ENCODE measurements at places on chromosomes 1 and 21. TPM values are rescaled to one million over a fixed set of nuclear protein-coding genes. Genes with fewer than 3 reads are reported as not detected.

- no peak for DNase-seq
Observed at GRCh38 chr21:36992671-36993070, 13.8 kb upstream of the RIPPLY3 start.

ABCA4 gene
- polyA plus RNA-seq = 10.0 TPM

DNA sequence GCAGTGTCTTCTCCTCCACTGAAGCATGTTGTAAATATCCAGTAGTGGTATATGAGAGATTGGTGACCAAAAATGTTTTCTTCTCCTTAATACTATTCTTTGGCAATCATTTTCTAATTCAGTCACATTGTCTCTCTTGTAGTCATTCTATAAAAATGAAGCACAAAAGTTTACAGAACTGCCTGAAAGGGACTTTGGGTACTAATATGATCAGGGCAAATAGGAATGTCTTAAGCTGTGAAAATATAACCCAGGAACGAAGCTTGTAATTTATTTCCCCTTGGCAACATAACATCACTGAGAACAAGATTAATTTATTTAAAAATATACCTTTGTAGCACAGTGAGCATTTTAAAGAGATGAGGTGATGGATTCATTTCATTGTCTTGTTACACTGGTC lies 4.9 kb downstream of the B3GALT2 start:
- DNase-seq = no peak

NUF2 gene
- 29.9 TPM for polyA plus RNA-seq

DNA sequence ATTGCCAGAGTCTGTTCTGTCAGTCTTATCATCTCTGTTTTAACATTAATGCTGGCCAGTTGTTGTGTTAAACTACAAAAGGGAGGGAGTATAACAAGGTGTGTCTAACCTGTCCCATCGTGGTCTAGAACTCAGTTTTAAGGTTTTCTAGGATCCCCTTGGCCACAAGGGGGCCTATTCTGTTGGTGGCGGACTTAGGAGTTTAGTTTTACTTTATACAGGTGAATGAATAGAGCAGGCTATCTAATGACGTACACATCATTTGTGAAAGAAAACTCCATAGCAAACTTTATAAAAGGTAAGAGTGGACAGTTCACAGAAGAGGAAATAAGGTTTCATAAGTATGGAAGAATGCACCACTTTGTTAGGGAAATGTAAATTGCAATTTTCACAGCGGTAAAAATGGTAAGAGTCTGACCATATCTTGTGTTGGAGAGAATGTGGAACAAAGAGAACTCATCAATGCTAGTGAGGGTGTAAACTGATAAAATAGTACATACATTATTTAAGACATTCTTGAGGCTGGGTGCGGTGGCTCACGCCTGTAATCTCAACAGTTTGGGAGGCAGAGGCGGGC lies 2.5 kb upstream of the ATF6 start:
- no peak for DNase-seq

PGBD5 gene
- polyA plus RNA-seq = 7.4 TPM

- no peak for DNase-seq
Observed at GRCh38 chr1:223429313-223429731, 36.1 kb downstream of the CCDC185 start.

- DNase-seq = no peak
Observed at GRCh38 chr1:209884665-209885117, 53.3 kb upstream of the SYT14 start.

SFN gene
- polyA plus RNA-seq = 0.65 TPM

GRCh38 chr1:3049905-3050304 lies 19.1 kb upstream of the PRDM16 start:
- no peak for DNase-seq

- DNase-seq = peak; percentile 17
Observed at GRCh38 chr1:84303314-84303830, 1.9 kb downstream of the SAMD13 start.

GRCh38 chr1:19811206-19811851 lies 3.8 kb downstream of the RNF186 start:
- no peak for DNase-seq

FCN3 gene
- polyA plus RNA-seq = 2.1 TPM

C1QTNF12 gene
- polyA plus RNA-seq = 13.8 TPM

TSPAN2 gene
- 45.1 TPM for polyA plus RNA-seq

AKR7A3 gene
- 1.4 TPM for polyA plus RNA-seq

GRCh38 chr1:224635356-224635755 lies 19.2 kb downstream of the CNIH3 start:
- DNase-seq = no peak

GRCh38 chr1:56811331-56811730 lies 7.9 kb downstream of the FYB2 start:
- no peak for DNase-seq

OR2G6 gene
- not detected for polyA plus RNA-seq

ERICH3 gene
- 0.77 TPM for polyA plus RNA-seq

CD52 gene
- polyA plus RNA-seq = 6.7 TPM

CD5L gene
- not detected for polyA plus RNA-seq

C4BPB gene
- 0.20 TPM for polyA plus RNA-seq

- no peak for DNase-seq
Observed at GRCh38 chr1:112496290-112496689, 12.5 kb upstream of the WNT2B start.

FAM72B gene
- polyA plus RNA-seq = 4.1 TPM

PKNOX1 gene
- polyA plus RNA-seq = 30.2 TPM

DNA sequence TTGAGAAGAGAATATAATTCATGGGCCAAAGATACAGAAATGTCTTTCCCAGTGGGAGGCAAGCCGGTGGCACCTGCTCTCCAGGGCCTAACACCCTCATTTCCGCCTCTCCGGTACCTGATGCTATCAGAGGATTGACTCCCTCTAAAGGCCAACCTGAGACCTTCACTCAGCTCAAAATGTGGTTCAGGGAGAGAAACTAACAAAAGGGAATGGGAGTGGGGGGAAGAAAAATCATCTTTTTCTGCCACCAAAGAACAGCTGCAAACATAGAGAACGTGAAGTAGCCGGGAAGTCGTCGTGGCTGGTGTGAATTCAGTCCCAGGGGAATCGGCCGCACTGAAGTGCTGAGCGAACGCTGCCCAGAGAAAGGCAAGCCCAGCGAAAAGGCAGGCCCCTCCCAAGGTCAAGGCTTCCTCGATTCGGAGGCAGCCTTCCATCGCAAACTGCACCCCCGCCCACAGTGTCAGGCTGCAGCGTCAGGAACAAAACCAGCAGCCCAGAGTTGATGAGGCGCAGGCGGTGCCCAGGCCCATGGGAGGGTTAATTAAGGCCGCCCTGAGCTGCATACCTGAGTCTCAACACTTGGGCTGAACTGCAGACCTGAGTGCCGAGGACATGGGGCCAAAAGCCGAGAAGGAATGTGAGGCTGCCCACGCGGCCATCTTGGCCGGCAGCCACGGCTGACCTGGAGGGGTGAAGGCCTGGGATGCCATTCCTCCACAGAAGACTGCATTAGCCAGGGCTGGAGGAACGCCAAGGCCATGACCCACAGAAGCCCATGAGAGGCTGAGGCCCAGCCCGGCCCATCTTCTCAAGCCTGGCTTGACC lies 160.2 kb downstream of the PSMG1 start:
- peak; percentile 48 for DNase-seq

CENPL gene
- 12.6 TPM for polyA plus RNA-seq

DNA sequence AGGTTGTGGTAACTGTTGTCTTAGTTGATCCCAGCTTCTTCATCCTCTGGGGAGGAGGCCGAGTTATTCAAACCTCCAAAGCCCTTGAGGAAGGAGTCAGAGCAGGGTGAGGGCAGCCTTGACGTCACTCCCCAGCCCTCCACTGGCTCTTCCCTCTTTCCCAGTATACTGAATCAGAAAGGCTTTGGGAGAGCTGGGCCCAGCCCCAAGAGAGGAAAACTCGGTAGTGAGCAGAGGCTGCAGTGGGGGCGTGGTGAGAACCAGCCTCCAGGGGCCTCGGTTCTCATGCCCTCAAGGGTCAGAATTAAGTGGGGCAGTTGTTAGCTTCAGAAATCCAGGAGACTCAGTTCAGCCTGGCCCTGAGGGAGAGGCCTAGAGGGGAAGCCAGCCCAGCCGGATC lies 1.8 kb upstream of the GJA4 start:
- DNase-seq = no peak

DNA sequence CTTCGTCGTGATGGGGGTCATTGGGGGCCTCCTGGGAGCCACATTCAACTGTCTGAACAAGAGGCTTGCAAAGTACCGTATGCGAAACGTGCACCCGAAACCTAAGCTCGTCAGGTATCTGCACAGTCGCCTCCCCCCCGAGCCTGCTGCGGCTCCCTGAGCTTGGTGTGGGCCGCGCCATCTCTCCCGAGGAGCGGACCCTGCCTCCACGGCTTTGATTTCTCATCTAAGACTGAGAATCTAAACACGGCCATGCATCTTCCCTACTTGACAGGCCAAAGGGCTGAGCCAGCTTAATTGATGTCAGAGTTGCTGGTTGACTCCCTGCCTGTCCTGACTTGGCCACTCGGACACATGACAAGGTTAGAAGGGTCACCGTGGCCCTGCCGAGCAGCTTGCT lies 19.1 kb downstream of the NPPA start:
- no peak for DNase-seq

GRCh38 chr1:235892202-235892601 lies 25.5 kb upstream of the LYST start:
- no peak for DNase-seq

DNA sequence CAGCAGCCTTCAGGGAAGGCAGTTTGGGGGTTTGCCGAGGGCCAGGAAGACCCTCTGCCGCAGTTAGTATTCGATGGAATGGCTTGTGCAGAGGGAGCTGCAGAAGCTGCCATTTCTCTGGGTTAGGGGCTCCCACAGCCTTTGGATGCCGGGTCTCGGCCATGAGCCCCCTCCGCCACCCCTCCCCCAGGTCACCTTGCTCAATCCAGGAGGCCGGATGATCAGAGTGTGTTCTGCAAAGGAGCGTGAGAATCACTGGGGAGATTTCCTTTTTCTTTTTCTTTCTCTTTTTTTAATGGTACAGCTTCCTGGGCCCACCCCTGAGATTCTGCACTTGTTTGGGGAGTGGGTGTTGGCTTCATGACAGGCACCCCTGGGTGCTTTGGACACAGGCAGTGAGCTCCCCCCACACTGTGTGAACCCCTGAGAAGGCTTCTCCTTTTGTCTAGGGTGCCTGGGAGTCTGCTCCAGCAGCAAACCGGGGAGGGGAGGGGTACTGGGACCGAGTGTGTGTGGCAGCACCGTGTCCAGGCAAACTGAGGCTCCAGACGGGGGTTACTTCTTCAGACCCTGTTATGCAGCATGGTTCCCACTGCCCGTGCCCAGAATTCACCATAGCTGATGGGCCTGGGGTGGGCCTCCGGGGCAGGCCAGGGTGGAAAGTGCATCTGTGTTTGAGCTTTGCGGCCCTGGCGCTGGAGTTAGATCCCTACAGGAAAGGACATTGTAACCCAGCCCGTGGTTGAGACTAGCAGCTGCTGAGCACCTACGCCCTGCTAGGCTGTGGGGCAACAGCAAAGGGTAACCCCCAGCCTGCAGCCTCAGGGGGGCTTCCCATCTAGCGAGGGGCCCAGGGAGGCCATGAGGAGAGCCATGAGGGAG lies 18.5 kb downstream of the TNFRSF1B start:
- no peak for DNase-seq

DNAJC28 gene
- 7.2 TPM for polyA plus RNA-seq

DNA sequence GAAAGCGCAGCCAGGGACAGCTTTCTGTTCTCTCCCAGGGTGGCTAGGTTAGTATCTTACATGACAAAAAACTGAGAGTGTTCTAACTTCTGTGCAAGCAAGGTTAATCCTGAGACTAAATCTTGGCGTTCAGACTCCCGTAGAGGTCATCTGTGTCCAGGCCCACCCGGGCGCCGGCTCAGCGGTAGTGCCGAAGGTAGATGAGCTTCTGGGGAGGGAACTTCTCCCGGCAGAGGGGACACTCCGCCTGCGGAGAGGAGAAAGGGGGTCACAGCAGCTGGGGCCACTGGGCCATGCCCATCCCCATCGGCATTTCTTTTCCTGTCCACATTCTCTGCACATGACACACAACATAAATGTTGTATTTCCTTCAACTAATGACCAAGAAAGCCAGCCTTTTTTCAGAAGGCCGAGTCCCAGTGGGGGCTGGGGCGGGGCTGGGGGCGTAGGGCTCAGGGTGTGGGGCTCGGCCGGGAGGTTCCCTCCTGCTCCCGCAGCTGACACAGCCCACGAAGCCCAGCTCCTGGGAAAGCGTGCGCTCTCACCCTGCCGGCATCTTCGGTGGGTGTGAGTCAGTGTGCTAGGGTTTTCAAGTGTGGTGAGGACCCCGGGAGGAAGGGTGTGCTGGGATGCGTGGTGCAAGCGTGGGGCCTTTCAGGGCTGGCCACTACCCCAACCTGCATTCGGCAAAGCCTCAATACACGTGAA lies 6.6 kb downstream of the PEX10 start:
- DNase-seq = no peak

NTMT2 gene
- not detected for polyA plus RNA-seq

GRCh38 chr21:45499970-45500577 lies 42.2 kb downstream of the SLC19A1 start:
- no peak for DNase-seq

- DNase-seq = no peak
Observed at GRCh38 chr21:35933466-35933865, 126.9 kb downstream of the SETD4 start.

- DNase-seq = no peak
Observed at GRCh38 chr1:212685429-212685828, 14.2 kb downstream of the BATF3 start.

- DNase-seq = no peak
Observed at GRCh38 chr21:43024439-43025136, 50.2 kb downstream of the PKNOX1 start.

TMEM82 gene
- 4.5 TPM for polyA plus RNA-seq

DNA sequence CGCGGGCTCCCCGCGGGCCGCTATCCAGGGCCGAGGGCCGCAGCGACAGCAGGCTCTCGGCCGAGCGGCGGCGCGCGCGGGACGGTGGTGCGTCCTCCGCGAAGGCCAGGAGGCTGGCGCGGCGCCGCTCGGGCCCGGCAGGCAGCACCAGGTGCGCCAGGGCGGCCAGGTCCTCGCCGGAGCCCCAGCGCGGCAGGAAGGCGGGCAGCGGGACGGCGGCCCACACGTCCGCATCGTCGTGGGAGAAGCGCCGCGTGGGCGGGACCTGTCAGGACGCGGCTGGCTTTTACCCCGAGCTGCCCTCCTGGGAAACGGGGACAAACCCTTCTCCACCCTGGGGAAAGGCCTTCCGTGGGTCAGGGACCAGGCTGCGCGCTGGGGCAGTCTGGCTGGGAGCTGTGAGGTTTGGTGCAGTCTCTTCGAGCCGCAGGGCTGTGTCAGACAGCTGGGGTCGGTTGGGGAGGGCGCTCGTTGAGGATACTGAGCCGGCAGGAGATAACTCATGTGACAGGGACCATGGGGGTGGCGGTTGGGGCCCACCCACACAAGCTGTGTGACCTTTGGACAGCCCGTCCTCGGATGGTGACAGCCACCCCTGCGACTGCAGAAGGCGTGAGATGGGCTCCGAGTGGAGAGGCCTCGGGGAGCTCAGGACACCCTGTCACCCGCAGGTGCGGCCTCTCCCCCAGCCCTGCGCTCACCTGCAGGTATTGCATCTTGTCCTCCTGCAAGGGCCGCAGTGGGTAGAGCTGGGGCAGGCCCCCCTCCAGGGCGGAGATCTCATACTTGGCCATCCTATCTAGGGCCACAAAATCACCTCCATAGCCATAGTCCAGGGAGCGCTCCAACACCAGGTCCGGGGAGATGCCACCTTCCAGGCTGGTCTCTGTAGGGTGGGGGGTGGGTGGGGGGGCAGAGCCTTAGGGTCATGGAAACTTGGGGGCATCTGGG lies 6.0 kb downstream of the HES3 start:
- DNase-seq = no peak

GRCh38 chr1:29532751-29533150 lies 296.4 kb downstream of the PTPRU start:
- DNase-seq = no peak
